Activated naive CD8-positive, alpha-beta T cell treated with anti-CD3 and anti-CD28 coated beads, Interleukin-2, amount 10 ng/mL, durations not matched to agents 7 days and 5 days (primary cell): ENCODE measurements at places on chromosomes 5 and 9. TPM values are rescaled to one million over a fixed set of nuclear protein-coding genes. Genes with fewer than 3 reads are reported as not detected.
A peak's percentile ranks its signal among the peaks of the same experiment; 100 is the strongest.

- no peak for DNase-seq
These were observed 41.8 kb downstream of the COL27A1 start for GRCh38 chr9:114196979-114197622.

DNA sequence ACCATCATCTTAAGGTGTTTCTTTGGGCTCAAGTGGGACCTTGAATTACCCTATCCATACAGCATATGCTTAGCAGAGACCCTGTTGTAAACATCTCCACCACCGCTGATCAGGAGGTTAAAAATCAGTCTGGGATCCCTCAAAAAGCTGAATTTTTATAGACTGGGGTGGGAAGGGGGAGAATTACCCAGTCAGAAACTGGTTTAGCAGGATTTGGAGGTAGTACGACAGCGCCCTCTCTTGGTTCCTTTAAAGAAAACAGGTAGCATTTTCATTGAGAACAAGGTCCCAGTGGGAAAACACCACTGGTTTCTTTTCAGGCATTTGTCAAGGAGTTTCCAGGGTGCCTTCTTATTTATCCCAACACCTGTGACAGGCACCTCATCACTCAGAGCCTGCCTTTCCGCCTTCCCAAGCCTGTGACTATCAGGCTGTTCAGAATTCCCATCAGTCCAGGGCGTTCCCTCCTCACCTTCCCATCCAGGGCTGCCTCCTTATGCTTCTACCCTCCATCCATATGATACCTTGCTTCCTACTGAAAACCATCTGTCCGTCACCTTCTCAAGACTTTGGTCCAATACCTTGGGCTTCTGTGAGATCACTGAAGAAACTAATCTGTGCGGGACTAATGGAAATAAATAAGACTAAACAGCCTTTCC lies 203.8 kb upstream of the RAI14 start:
- no peak for DNase-seq

Gene CARTPT
- not detected for total RNA-seq

GRCh38 chr5:1172670-1173404 lies 28.6 kb upstream of the SLC6A19 start:
- DNase-seq: peak; percentile 40

- no peak for DNase-seq
These were observed 149.3 kb downstream of the SEC61B start for GRCh38 chr9:99371376-99371775.

Gene DBH
- total RNA-seq: not detected

Gene DMGDH
- 0.67 TPM for total RNA-seq

Gene WNT8A
- not detected for total RNA-seq

DNA sequence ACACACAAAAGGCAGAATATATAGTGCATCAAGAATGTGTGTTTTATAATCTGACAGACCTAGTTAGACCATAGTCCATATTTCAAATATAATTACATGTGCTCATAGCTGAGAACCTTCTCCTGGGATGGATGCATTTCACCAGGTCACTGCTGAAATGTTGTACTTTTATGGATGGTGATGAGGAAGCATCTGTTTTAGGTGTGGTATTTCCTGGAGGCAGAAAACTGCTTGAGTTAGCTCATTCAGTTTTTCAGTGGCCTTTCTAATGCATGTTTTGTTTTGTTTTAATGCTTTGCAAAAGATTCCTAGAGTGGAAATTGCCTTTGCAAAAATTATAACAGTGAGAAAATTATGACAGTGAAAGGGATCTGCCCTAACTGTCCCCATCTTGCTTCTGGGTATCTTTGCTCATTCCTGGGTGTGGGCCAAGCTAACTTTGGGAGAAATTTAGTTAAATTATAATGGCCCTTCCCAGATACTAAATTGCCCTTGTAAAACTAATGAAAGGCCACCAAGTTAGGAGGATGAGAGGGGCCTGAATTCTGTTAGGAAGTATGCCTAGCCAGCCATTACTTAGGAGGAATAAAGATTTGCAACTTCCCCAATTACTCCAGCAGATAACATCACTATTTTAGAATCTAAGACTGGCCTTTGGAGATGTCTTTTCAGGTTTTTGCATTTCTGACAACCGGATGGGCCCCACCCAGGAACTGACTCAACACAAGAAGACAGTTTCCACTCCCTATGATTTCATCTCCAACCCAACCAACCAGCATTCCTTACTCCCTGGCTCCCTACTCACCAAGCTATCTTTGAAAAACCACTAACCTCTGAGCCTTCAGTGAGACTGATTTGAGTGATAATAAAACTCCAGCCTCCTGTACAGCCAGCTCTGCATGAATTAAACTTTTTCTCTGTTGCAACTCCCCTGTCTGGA lies 7.0 kb upstream of the IL12B start:
- DNase-seq: no peak

DNA sequence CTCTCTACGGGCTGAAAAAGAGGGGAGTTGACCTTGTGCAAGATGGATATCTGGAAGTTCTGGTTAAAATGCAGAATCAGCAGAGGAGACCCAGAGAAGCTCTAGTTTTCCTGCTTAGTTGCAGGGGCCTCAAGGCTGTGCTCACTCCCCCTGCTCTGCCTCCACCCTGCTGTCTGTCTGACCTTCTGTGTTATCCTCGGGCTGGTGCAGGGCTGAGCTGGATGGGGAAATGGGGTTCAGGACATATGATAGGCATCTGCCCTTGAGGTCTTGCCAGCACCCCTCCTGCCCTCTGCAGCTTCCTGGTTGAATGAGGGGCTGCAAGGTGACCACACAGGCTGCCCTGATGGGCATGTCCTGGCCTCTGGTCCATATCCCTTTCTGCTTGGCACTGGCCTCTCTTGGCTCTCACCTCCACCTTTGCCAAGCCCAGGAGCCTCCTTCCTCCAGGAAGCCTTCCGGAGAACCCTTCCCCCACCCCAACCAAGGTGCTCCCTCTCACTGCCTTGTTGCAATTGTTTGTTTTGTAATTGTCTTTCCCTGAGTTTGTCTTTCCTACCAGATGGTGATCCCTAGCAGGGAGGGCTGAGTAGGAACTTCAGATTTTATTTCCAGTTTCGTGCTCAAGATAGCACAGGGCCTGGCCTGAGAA lies 1.3 kb downstream of the TMEM268 start:
- peak; percentile 38 for DNase-seq

- DNase-seq: no peak
These were observed 242.1 kb downstream of the HSPA4 start for GRCh38 chr5:133293960-133294359.

Gene NR4A3
- total RNA-seq: 1.2 TPM

Gene TAF11L2
- not detected for total RNA-seq

DNA sequence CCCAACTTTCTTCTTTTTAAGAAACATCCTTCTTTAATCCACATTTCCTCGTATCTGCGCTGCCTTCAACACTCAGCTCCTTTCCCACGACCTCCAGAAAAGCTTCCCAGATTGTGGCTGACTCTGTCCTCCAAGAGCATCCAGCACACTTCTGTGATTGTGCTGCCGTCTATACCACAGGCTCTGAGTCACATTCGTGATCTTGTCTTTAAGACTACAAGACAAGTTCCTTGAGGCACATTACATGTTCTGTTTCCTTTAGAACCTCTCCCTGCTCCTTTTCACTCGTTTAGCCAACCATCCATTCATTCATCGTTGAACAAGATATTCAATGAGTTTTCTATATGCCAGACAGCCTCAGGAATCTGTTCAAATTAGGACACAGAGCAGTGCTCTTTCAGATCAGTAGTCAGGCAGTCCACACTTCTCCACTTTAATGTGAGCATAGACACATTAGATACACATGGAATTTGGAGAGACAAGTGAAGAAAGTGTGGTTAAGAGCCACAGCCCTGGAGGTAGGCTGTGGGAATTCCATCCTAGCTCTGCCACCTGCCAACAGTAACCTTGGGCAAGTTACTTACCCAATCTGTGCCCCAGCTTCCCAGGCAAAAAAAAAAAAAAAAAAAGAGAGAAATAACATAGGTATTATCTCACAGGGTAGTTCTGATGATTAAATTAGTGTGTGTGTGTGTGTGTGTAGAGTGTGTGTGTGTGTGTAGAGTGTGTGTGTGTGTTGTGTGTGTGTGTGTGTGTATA lies 18.9 kb downstream of the WHRN start:
- DNase-seq: no peak

Gene RAD23B
- total RNA-seq: 86.4 TPM

Gene HAVCR2
- 76.9 TPM for total RNA-seq

DNA sequence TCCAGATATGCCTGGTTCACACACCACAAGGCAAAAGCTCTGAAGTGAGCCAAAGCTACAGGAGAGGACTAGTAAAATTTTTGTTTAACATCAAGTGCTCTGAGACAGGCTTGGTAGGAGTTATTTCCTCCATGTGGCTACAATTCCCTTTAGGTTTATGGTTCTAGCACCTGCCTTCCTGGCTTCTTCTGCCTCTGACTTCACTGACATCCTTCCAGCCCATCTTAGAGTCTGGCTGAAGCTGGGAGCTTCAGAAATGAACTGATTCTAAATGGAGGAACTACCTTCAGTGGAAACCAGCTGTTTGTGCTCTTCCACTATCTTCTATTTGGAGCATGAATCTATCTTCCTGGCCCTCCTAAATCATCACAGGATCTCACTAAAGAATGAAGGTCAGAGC lies 215.3 kb upstream of the FBXL7 start:
- no peak for DNase-seq

DNA sequence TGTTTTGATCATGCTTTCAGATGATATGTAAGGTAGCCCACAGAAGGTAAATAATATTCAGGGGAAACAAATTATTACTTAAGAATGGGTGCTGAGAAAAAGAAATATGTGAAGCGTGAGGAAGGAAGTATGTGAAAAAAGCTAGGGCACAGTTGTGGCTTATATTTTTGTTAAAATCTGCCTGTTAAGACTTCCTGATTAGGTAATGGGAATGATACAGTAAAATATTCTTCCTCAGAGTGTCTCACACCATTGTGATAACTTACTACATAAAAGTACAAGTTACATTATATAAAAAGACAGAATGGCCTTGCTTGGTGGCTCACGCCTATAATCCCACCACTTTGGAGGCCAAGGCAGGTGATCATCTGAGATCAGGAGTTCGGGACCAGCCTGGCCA lies 18.7 kb upstream of the PARP8 start:
- DNase-seq: no peak

Gene TNFSF15
- 1.0 TPM for total RNA-seq

- no peak for DNase-seq
These were observed 22.6 kb downstream of the OTULIN start for GRCh38 chr5:14687023-14687665.

DNA sequence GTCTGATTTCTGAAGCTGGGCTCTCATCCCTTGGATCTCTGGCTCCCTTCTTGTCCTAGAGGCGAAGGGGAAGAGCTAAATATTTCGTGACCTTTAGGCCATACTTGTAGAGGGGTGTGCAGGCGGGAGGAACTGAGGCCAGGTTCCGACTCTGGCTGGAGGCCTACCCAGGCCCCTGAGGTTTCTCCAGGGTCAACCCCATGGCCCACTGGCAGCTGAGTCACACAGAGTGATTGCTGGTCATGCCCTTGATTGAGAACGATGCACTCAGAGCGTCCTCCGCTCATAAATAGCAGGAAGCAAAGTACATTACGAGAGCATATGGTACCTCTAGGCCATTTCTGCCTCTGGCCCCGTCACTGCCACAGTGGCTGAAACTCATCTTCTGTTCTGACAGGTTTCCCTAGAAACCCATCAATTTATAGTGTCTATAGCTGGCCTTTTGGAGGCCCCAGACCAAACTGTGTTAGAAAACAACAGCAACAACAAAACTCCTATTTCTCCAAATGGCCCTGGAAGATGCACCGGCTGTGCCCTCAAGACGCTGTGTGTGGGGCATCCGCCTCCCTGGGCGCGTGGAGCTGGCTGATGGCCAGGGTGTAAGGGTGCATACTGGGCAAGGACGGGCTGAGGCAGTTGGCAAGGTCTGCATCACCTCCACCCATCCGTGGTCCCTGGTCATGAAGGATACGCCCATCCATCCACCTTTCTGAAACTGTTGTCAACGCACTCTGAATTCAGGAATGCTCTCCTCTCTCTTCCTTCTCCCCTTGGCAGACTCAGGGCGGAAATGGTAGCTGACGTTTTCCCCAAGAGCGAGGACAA lies 32.9 kb upstream of the FCN1 start:
- no peak for DNase-seq

DNA sequence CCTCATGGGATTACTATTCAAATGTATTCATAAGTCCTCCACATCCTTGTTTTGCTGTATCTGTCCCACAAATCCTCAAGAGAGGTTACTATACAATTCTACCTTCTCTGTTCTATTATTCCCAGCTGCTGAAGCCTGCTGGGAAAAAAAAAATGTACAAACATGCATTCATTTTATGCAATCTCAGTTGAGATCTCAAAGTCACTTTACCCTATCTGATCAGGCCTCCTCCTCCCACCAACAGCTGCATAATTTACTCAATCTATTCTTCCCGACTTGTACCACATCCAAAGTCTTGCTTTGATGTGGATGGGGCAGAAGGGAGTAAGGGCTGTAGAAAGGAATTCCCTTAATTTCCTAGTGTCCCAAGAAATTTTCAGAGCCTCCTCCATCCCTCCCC lies 28.6 kb downstream of the PSIP1 start:
- DNase-seq: no peak

- no peak for DNase-seq
These were observed 45.5 kb downstream of the IARS1 start for GRCh38 chr9:92247981-92248380.

- no peak for DNase-seq
These were observed at the start of gene PCDHA8 for GRCh38 chr5:140840978-140841962. PCDHA8 (plus strand) TSS chr5:140841187; CDS start chr5:140841322, 135 bp downstream.

DNA sequence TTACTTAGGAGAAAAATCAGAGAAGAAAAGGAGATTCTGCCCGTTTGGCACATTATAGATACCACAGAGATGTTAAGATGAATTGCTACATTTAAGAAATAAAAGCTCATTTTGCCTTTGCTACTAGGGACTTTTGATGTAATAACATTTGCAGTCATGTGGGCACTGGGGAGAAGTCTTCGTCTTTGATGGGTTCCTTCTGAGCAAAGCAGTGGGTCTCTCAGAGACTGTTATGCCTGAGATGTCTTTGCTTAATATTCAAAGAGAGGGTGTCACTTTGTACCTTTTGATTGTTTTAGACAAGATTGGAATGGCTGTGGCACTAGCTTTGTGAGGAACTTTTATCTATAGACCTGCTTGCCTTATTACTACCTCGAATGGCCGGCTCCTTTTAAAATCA lies 25.0 kb downstream of the SLC25A25 start:
- DNase-seq: no peak
